ENCODE measurements at places on chromosomes 7 and 10.

DNA sequence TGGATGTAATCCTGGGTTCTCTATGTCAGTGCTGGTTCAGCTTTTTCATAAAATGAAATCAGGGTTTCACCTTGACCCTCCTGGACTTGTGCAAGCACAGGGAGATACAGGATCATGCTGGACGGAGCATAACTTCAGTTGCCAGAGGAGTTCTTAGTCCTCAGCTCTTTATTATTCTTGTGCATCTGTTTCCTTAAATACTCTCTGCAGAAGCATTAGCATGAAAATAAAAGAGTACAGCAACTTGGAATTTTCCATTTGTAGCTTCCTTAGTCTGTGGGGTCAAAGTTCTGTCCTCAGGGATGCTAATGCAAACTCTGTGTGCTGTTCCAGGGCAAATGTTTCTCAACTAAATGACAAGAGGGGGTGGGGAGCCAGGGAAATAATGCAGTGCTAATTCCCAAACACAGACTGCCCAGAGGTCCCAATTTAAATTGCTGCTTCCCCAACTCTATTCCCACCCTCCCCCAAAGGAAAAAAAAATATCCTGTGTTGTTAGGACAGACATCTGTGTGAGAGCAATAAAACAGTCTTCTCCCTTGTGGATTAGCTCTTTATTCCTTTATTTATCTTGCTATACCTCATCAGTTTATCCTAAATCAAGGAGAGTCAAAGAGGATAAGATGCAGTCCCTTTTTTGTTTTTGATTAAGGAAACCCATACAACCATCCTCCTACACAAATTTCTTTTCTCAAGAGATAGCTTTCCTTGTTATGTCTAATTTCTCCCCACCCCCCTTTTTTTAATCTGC, 905.0 kb downstream of the LRMDA start:
- no peak for DNase-seq

GRCh38 chr7:65338346-65338745, 35.3 kb upstream of the ZNF92 start:
- DNase-seq = no peak

GRCh38 chr7:37045681-37046179, 321.4 kb upstream of the AOAH start:
- DNase-seq = no peak

- DNase-seq = no peak
Measured at GRCh38 chr7:92056286-92056685, 78.0 kb downstream of the CYP51A1 start.
